ENCODE measurements at places on chromosomes 5 and 9.
A peak's percentile ranks its signal among the peaks of the same experiment; 100 is the strongest.

- no peak for DNase-seq
These were observed 555.1 kb upstream of the CTNND2 start for GRCh38 chr5:12459326-12459725.

DNA sequence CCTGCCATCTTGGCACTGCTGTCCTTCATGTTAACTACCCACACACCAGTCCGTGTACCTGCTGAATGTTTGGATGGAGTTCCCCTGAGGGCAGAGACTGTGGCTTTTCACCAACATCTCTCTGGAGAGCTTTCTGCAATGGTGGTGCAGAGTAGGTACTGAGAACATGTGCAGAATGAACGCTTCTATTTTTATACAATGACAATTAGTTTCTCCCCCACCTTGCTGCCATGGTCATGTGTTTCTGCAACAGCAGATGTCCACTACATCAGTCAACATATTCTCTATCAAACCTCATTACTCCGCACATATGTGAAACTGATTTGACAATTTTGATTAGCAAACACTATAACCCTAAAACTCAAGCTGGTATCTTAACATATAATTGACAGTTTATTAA is 14.5 kb downstream of the PTCH1 start:
- no peak for DNase-seq

DNA sequence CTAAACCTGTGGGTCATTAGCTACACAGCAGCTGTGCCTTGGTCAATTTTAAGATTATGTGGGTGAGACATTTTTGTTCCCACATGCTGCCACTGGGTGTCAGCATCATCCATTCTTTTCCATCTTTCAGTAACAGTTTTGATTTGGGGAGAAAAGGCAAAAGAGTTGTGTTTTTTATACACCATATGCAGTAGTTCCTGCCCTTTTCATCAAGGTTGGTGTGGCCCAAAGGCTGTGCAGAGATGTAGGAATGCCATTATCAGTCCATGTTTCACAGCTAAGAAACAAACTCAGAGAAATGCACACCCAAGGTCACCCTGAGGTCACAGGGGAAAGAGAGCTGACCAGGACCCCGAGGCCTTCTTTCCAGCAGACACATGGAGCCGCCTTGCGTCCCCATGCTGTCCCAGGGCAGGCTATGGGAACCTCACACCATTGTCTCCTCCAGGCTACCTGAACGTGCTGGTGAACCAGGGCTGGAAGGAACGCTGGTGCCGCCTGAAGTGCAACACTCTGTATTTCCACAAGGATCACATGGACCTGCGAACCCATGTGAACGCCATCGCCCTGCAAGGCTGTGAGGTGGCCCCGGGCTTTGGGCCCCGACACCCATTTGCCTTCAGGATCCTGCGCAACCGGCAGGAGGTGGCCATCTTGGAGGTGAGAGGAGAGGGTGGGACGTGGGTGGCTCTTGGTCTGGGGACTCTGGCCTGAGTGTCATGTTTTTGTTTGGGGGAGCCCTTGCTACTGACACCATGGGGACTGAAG is 27.8 kb upstream of the GRPEL2 start:
- DNase-seq = no peak

- DNase-seq = no peak
These were observed 12.7 kb upstream of the SVEP1 start for GRCh38 chr9:110592044-110592830.

- DNase-seq = peak; percentile 12
These were observed 935 bp upstream of the ZNF367 start for GRCh38 chr9:96418920-96419690.

- DNase-seq = no peak
These were observed 84.7 kb upstream of the SLCO6A1 start for GRCh38 chr5:102583276-102584124.

- no peak for DNase-seq
These were observed 2.2 kb downstream of the PAX5 start for GRCh38 chr9:37031902-37032301.

- no peak for DNase-seq
These were observed 215.1 kb upstream of the DAPK1 start for GRCh38 chr9:87282538-87282937.

GRCh38 chr9:3497857-3498256 is 27.9 kb downstream of the RFX3 start:
- DNase-seq = no peak

- DNase-seq = no peak
These were observed 83.4 kb downstream of the GCNT1 start for GRCh38 chr9:76542360-76542759.

DNA sequence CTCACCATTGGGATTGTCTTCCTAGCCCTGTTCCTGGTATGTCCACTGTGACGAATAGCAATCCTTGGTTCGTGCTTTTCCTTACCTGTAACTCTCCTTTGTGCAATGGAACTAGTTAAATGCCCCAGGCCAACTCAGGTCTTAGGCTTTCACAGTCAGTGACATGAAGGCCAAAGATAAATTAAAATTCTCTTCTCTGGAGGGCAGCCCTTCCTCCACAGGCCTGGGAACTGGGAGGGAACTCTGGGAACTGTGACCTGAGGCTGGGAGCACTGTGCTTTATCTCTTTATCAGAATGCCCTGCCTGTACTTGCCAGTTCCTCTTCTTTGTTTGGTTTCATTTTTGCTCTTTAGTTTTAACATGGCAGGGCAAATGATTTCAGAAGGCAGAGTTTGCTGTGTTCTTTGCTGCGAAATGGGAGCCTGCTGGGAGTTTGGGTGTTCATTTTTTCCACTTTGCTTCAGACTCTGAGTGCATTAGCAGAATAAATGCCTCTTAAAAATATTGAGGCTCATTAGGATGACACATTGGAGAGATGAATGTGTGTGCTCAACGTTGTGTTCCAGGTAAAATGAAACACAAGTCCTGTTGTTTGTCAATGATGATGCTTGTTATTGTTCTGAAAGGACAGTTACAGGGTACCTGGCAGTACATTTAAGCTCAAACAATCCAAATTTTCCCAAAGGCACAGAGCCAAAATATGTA is 118.1 kb downstream of the NUDT12 start:
- DNase-seq = no peak

DNA sequence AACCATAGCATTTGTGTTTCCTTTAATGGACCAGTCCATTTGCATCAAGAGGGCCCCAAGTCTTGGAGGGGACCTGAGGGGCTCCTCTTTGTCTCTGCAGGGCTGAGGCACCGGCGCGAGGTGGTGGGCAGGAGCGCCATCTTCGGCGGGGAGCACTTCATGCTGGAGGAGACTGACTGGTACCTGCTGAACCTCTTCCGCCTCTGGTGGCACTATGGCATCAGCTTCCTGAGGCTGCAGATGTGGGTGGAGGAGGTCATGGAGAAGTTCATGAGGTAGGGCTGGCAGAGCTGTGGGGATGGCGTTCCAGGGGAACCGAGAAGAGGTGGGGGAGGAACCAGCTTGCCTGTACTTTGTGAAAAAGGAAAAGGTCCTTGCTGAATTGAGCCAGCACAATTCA is 6.1 kb downstream of the PCYOX1L start:
- DNase-seq = no peak

- no peak for DNase-seq
These were observed 3.0 kb upstream of the HNRNPAB start for GRCh38 chr5:178201221-178201926.

DNA sequence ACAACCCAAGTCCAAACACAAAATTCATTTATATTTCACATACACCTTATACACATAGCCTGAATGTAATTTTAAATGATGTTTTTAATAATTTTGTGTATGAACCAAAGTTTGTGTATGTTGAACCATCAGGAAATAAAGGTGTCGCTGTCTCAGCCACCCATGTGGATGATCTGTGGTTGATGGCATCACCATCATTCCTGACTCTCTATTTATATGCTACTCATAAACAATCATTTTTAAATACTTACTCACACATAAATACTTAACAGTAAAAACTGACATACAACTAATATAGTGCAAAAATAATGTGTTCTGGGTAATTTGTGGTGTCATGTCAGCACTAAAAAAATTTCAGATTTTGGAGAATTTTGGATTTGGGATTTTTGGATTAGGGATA is 38.4 kb downstream of the SMC5 start:
- DNase-seq = no peak

DNA sequence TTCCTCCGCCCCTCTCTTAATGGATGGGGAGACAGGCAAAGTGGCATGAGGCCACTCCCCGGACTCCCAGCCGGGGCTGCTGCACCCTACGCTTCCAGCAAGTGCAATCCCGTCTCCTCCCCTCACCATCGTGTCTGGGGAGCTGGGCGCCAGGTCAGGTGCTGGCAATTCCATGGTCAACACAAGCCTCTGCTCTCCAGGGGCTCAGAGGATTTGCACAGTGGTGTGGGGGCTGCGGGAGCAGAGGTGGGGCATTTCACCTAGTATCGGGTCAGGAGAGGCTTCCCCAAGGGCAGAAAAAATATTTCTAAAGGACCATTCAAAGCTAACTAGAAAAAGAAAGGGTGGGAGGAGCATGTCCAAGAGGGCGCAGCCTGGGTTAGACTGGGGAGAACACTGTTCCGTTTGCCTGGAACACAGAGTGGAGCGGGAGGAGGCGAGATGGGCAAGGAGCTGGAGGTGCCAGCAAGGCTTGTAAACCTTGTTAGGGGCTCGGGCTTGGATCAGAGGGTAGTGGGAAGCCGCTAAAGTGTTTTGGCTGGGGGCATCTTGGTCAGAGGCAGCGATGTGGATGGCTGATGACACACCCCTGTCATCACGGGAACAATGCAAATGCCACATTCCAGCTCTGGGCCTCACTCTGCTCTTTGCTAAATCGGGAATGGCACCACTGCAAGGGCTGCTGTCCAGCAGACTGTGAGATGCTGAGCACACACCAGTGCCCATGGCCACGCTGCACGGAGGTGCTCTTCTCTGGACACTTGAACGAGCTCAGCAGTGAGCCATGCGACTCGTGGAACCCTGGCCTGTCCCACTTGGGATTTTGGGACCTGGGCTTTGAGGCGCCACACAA is 191.7 kb downstream of the CDK5RAP2 start:
- no peak for DNase-seq

GRCh38 chr5:39073767-39074016 is 507 bp downstream of the RICTOR start:
- DNase-seq = no peak

- no peak for DNase-seq
These were observed 50.7 kb downstream of the ARRDC3 start for GRCh38 chr5:91332267-91333045.

DNA sequence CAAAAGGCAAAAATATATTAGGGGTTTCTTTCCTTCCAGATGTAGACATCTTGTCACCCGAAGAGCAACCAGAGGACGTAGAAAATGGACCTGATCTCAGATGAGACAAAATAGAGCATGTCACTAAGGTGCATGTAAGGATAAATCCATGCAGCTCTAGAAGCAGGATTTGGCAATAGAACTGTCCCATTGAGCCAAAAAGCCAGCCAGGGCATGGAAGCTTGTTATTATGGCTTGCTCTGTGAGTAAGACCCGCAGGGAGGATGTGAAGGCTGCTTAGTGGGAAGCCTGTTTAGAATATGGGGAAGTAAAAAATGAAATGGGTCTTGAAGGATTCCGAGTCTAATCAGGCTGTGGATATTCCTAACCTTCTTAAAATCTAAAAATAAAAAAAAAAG is 165.6 kb upstream of the MPDZ start:
- DNase-seq = no peak

DNA sequence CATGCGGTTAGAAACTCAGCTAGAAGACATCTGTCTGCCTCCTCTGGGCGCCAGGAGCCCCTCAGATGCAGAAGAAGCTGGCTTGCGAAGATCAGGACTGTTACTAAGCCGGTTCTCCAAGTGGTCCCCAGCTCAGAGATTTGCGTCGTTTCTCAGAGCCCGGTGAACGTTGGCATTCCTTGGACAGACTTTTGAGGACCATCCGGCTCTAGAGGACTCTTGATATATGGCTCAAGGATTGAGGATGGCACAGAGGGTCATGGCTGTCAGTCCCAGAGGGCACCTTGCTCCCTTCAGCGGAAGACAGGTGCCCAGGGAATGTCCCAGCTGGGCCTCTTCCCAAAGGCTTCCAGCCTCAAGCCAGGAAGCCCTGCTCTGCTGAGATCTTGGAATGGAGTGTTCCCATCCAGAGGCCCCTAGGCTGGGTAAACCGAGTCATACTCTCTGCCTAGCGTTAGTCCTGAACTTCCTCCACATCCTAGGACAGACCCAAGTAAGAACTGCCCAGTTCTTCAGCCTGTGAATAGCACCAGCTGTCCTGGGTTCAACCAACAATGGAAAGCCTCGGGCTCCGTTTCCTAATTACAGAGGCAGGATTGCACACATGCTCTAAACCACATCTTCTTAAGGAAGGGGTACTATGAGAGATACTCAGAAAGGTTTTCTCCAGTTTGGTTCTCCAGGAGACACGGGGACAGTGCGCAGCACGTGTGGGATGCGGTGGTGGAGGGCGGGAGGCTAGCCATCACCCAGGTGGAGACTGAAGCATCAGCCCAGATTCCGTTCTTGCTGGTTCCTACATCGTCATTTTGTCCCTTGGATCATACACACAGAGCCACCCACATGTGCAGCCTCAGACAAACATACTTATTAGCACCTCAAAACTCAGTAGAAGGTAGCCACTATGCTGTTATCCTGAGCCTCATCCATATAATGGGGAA is 51.4 kb downstream of the ZNF354C start:
- no peak for DNase-seq

DNA sequence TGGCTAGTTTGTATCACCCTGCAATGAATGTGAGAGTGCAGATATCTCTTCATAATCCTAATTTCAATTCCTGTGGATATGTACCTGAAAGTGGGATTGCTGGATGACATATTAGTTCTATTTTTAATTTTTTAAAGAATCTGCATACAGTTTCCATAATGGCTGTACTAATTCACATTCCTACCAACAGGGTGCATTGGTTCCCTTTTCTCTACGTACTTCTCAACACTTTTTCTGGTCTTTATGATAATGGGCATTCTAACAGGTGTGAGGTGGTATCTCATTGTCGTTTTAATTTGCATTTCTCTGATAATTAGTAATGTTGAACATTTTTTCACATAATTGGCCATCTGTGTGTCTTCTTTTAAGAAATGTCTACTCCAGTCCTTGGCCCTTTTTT is 927.5 kb downstream of the DTWD2 start:
- DNase-seq = no peak

DNA sequence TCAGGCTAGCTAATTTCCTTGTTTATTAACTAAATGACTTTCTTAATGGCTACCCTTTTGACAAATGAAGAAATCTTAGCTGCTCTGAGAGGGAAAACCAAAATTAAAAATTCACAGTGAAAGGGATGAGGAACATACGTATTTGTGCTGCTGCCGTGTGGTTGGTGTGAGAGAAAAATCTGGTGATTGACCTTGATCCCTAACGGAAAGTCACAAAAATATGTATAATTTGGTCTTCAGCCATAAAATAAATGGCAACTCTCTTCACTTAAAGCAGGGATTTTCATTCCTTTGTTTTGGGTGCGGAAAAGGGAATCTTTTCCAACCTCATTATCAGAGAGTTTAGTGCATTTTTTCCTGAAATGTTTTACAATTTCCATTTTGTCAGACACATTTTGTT is 40.4 kb downstream of the PAM start:
- DNase-seq = no peak

GRCh38 chr9:97978371-97979130 is 4.6 kb upstream of the ANP32B start:
- no peak for DNase-seq

- DNase-seq = no peak
These were observed 64.0 kb upstream of the TUSC1 start for GRCh38 chr9:25742256-25742655.

GRCh38 chr9:38018958-38019602 is 49.9 kb downstream of the SHB start:
- DNase-seq = no peak

All from activated CD4-positive, CD25-positive, alpha-beta regulatory T cell treated with anti-CD3 and anti-CD28 coated beads, Interleukin-2, amount 50 U/mL, for 16 hours (primary cell).